ENCODE measurements at places on chromosomes 5 and 9. TPM values are rescaled to one million over a fixed set of nuclear protein-coding genes. Genes with fewer than 3 reads are reported as not detected.

The QRFP gene
- total RNA-seq = not detected

The DIPK1B gene
- total RNA-seq = 6.6 TPM

GRCh38 chr5:11528720-11529119 is 375.5 kb downstream of the CTNND2 start:
- DNase-seq = no peak

DNA sequence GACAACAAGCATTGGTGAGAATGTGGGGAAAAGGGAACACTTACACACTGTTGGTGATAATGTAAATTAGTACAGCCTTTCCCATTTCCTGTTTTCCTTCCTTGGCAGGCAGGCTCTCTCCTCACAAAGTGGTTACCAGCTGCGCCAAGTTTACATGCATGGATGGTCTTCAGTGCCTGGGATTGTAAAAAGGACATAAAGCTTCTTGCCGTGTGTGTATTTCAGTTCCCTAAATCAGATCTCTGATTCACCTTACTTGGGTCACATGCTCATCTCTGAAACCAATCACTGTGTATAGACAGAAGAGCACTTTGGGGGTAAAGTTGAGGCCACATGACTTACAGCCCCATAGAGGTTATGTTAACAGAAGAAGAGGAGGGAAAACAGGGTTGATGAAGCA is 92.8 kb downstream of the CAVIN4 start:
- DNase-seq = no peak

The INSL6 gene
- total RNA-seq = not detected

The CARTPT gene
- not detected for total RNA-seq

GRCh38 chr9:75939536-75940111 is 49.2 kb downstream of the PCSK5 start:
- no peak for DNase-seq

The ROR2 gene
- total RNA-seq = 16.7 TPM

GRCh38 chr9:137376386-137376785 is 46.6 kb downstream of the EXD3 start:
- DNase-seq = no peak

The TICAM2 gene
- total RNA-seq = 2.8 TPM

The GPX8 gene
- total RNA-seq = 20.2 TPM

The EGFL7 gene
- total RNA-seq = 109 TPM

GRCh38 chr9:95989297-95989696 is 113.8 kb downstream of the ERCC6L2 start:
- DNase-seq = no peak

GRCh38 chr5:109573256-109573655 is 116.5 kb upstream of the MAN2A1 start:
- no peak for DNase-seq

DNA sequence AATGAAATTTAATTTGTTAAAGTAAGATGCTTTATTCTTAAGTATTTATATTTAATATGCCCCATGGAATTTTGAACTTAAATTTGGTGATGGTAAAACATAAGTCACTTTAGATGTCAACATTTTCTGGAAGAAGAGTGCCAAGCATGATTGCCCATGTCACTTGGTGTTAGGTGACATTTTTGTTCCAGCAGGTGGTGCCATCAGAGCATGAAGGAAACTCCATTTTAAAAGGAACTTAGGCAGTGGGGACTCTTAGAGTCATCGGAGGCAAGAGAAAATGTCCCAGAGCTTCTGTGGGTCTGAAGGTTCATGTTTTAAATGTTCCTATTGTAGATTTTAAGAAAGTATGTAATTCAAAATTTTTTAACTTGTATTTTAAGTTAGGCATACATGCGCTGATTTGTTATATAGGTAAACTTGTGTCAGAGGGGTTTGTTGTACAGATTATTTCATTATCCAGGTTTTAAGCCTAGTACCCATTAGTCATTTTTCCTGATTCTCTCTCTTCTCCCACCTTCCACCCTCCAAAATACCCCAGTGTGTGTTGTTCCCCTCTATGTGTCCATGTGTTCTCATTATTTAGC is 789.3 kb downstream of the SEMA5A start:
- no peak for DNase-seq

The BSPRY gene
- 10.2 TPM for total RNA-seq

DNA sequence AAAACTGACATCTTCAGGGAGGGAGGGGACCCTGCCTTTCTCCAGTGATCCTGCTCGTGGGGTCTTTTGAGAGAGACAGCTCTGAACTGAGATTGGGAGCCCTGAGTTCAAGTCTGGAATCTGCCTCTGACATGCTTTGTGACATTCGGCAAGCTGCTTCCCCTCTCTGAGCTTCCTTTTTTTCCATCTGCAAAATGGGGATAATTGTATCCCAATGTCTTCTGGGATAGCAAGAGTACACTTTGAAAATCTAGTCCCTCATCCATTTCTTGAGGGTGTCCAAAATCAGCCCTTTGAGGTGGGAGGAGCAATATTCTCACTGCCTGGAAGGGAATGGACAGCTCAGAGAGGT is 186.3 kb downstream of the RGS3 start:
- no peak for DNase-seq

The GNA14 gene
- 12.4 TPM for total RNA-seq

The NUTM2F gene
- total RNA-seq = not detected

DNA sequence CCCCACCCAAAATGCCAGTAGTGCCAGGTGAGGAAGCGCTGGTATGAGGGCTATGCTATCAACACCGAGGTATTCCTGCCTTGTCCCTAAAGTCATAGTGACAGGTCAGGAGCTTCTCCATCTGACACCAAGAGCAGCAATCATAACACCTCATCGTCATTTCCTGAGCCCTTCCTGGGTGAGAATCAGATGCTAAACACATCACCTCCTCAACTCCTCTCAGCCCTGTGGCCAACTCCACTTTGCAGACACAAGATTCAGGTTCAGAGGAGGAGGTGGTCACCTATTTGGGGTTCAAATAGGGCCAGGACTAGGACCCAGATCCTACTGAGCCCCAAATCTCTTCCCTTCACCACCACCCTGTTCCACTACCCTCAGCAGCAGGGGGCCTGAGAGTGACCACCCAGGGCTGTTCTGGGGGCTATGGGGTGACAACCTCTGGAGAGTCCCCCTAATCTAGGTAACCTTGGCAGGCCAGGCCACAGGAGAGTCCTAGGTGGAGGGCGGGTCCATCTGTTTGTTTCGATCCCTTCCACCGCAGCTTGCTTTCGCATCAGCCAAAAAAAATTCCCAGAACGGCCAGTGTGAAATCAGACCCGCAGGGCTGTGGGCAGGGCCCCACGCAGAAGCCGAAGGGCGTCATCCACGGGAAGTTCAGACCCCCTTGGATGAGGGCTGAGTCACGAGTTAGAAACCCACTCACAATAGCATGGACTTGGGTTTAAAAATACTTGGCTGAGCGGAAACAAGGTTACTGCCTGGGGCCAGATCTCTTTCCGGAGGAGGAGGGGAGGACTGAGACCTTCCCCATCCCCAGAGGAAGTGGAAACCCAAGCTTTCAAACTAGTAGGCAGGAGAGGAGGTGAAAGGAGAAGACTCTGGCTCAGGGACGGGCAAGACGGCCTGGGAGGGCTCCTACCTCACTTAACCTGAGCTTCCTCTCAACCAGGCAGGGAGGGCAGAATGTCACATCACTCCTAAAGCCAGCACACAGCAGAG is 8.7 kb downstream of the STK10 start:
- DNase-seq = no peak

GRCh38 chr9:91735049-91735448 is 215.0 kb downstream of the ROR2 start:
- DNase-seq = no peak

Data from ureter (tissue), 1 donor.